ENCODE measurements at places on chromosomes 16 and 17. TPM values are rescaled to one million over a fixed set of nuclear protein-coding genes. Genes with fewer than 3 reads are reported as not detected.

Gene NOL3
- total RNA-seq = 36.8 TPM

Gene RNF157
- total RNA-seq = 0.32 TPM

Gene MIEN1
- total RNA-seq = 14.7 TPM

Gene CTDNEP1
- total RNA-seq = 23.0 TPM

Gene FNDC8
- not detected for total RNA-seq

Gene NHERF2
- total RNA-seq = 34.4 TPM

Gene DNASE1L2
- total RNA-seq = 1.1 TPM

Gene FBXO39
- total RNA-seq = 0.09 TPM

Gene RETREG3
- total RNA-seq = 41.9 TPM

Gene KRT27
- not detected for total RNA-seq

Gene EXOC3L1
- 0.34 TPM for total RNA-seq

Gene EFNB3
- 0.95 TPM for total RNA-seq

Gene CD300LB
- not detected for total RNA-seq

Gene SHISA6
- not detected for total RNA-seq

Gene PITPNM3
- total RNA-seq = 0.26 TPM

Gene CLEC3A
- total RNA-seq = not detected

Gene TBC1D16
- total RNA-seq = 51.4 TPM

Gene TMEM100
- 2.8 TPM for total RNA-seq

Gene MYBBP1A
- 32.3 TPM for total RNA-seq

Gene RNF43
- total RNA-seq = under 0.01 TPM

Gene CD300E
- not detected for total RNA-seq

Gene RAMP2
- not detected for total RNA-seq

Gene CES3
- total RNA-seq = 0.17 TPM

Gene ZNF750
- total RNA-seq = 0.09 TPM

Gene SLC39A11
- total RNA-seq = 21.3 TPM

Gene GRAP
- 0.34 TPM for total RNA-seq

Gene GRAPL
- total RNA-seq = 0.16 TPM

Gene NOS2
- total RNA-seq = not detected

Gene CMTM2
- total RNA-seq = not detected

Gene CALB2
- under 0.01 TPM for total RNA-seq

Gene ACE
- 12.6 TPM for total RNA-seq

Gene SCARF1
- 0.86 TPM for total RNA-seq

Gene KRTAP4-4
- not detected for total RNA-seq

Gene SDR42E2
- total RNA-seq = under 0.01 TPM

Gene SSTR5
- total RNA-seq = not detected

Gene PRDM7
- not detected for total RNA-seq

Gene IL17C
- total RNA-seq = not detected

Gene LPCAT2
- 15.8 TPM for total RNA-seq

Gene CMTM1
- total RNA-seq = 1.5 TPM

Gene SLC5A11
- not detected for total RNA-seq

Gene KLHL11
- total RNA-seq = 19.5 TPM

Gene SLC38A10
- total RNA-seq = 49.5 TPM

Gene CHAD
- total RNA-seq = not detected

Gene ERN2
- 1.3 TPM for total RNA-seq

Gene EPOP
- total RNA-seq = 0.09 TPM

Gene GPR139
- total RNA-seq = not detected

Gene MYLK3
- 0.34 TPM for total RNA-seq

Gene CLDN7
- total RNA-seq = 4.2 TPM

Gene MEIOC
- not detected for total RNA-seq

Gene ATP1B2
- not detected for total RNA-seq

Gene SMIM36
- total RNA-seq = not detected

Gene ABCA6
- total RNA-seq = 31.7 TPM

Gene MMP25
- not detected for total RNA-seq

Gene SGSH
- total RNA-seq = 18.0 TPM

Gene CTRB1
- not detected for total RNA-seq

Gene FOXC2
- 0.17 TPM for total RNA-seq
